ENCODE measurements at places on chromosomes 12 and 14. TPM values are rescaled to one million over a fixed set of nuclear protein-coding genes. Genes with fewer than 3 reads are reported as not detected.

Gene GXYLT1
- 37.0 TPM for total RNA-seq

Gene PFKM
- 70.7 TPM for total RNA-seq

Gene ATXN7L3B
- total RNA-seq = 27.6 TPM

Gene CAPS2
- total RNA-seq = 4.0 TPM

Measured in thoracic aorta endothelial cell (primary cell).